ENCODE measurements at places on chromosomes 2 and 18. TPM values are rescaled to one million over a fixed set of nuclear protein-coding genes. Genes with fewer than 3 reads are reported as not detected.
A peak's percentile ranks its signal among the peaks of the same experiment; 100 is the strongest.

DNA sequence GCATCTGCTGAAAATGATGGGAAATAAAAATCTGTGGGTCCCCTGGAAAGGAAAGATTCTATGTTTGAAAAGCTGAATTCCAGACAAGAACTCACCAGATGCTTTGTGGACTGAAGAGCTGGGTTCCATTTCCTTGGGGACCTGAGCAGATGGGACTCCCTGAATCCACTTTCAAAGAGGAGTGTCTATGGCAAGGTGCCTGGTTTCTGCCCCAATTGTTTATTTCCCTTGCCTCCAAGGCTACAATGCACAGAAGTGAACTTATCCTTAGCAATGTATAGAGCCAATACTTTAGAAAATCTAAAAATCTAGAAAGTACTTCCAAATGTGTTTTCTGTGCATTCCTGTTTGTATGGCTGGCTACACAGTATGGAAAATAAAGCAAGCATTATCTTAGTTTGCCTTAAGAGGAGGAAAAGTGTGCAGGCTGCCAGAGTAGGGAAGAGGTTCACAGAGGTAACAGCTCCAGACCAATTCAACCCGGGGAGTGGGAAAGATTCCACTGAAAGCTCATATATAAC, 420.5 kb downstream of the NRXN1 start:
- no peaks in the 10 kb centered on the region for H3K27me3 ChIP-seq
- no peak for DNase-seq
- H3K4me3 ChIP-seq, result no peak overlapping the region
- no peak overlapping the region for H3K27ac ChIP-seq

DNA sequence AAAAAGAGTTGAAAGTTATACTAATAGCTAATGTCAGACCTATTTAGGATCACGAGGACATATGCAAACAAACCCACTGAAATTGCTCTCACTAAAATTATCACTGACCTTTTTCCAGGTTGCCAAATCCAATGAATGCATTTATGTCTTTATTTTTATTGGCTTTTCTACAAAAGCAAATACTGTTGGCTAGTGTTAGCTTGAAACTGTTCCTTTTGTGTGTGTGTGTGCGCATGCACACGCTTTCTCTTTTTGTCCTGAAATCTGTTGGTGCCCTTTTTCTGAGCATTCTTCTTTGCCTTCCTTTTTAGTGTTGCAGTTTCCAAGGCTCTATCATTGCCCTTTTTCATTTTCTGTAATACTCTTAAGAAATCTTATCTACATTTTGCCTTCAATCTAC, 1269.2 kb downstream of the LRP1B start:
- H3K27ac ChIP-seq, result no peak overlapping the region
- H3K4me1 ChIP-seq, result no peaks in the 10 kb centered on the region
- no peaks in the 10 kb centered on the region for H3K36me3 ChIP-seq
- H3K4me3 ChIP-seq, result no peak overlapping the region
- no peaks in the 10 kb centered on the region for H3K27me3 ChIP-seq
- no peak for DNase-seq

- no peaks in the 10 kb centered on the region for H3K4me1 ChIP-seq
- DNase-seq, result no peak
- no peak overlapping the region for H3K4me3 ChIP-seq
- no peaks in the 10 kb centered on the region for H3K27me3 ChIP-seq
Observed at GRCh38 chr2:144659731-144660275, 139.9 kb upstream of the ZEB2 start.

DNA sequence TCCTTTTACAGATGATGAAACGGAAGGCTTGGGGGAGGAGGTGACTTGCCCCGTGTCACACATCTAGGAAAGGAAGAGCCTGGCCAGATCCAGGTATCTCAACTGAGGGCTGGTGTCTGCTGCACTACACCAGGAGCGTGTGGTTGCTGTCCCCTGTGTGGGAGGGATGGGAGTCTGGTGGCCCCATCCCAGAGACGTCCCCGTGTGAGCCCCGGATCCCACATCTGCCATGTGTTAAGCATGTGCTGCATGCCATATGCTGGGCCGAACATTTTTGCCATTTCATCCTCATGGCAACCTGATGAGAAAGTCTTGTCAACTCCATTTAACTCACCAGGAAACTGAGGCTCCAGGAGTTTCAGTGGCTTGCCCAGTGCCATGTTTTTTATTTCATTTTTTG, 4.2 kb downstream of the GAREM2 start:
- no peak overlapping the region for H3K27ac ChIP-seq
- H3K36me3 ChIP-seq, result no peaks in the 10 kb centered on the region
- H3K4me3 ChIP-seq, result no peak overlapping the region
- DNase-seq, result no peak
- peaks cover 53% of the 10 kb centered on the region for H3K27me3 ChIP-seq
- peaks cover 6% of the 10 kb centered on the region for H3K4me1 ChIP-seq

DNA sequence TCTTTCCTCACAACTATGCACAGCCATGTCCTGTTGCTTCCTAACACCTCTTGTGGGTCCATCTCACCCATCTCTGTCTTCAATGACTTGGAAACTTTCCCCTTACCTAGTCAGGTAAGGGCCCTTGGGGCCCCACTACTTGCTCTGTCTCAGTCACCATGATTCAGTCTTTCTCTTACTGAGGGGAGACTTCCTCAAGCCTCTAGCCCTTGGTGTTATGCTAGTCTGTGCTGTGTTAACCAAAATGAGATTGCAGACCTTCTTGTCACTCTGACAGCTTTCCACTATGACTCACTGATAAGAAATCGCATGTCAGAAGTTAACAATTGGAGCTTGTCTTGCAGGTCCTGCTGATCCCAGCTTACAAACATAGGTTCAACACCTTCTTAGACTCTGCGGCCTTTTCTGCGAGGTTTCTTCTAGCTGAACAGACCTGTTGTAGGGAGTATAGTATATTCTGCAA, 65.3 kb downstream of the WDR75 start:
- no peaks in the 10 kb centered on the region for H3K27me3 ChIP-seq
- peak; percentile 35 for DNase-seq
- H3K27ac ChIP-seq, result no peak overlapping the region
- peaks cover 7% of the 10 kb centered on the region for H3K4me1 ChIP-seq

DNA sequence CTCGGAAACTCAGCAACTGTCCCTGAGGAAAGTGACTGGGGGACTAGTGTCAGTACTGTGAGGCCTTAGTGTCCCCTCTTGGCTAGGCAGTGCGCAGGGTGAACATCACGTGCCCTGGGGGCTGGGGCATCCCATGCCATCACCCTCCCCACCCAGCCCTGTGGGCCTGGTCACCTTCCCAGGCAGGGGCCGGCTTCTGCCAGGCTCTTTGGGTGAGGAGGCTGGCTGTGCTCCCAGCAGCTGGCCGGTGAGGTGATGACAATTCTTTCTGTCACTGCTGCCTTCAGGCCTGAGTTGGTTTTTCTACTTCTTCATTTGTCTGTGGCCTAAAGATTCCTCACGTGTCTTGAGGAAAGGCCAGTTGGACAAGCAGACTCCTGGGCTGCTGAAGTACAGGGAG, 180.8 kb downstream of the KLHL29 start:
- H3K36me3 ChIP-seq, result no peaks in the 10 kb centered on the region
- H3K4me3 ChIP-seq, result no peak overlapping the region
- H3K27me3 ChIP-seq, result no peaks in the 10 kb centered on the region
- H3K4me1 ChIP-seq, result peaks cover 7% of the 10 kb centered on the region

DNA sequence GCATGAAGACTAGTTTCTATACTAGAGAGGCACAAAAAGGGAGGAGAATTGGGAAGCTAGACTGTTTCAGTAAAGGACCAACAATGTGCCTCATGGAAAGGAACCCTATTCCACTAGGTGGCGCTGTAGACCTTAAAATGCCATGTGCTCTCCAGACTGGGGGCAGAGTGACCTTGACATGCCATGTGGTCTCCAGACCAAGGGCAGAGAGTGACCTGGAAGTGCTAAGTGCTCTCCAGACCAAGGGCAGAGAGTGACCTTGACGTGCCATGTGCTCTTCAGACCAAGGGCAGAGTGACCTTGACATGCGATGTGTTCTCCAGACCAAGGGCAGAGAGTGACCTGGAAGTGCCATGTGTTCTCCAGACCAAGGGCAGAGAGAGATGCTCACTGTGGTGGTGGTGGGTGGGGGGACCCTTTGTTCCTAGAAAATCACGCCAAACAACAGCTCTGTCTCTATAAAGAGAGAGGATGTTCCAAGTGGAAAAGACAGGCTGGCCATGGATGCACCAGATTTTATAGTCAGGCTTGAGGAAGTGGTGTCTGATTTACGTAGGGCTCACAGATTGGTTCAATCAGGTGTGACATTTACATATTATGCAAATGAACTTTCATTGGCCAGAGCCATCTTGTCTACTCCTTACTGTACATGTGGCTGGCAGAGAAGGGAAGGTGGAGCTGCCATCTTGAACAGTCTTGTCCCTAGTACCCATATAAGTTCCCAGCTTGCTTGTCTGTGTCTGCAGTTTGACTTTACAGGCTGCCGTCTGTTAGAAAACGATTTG, 344.0 kb upstream of the DDX18 start:
- no peaks in the 10 kb centered on the region for H3K36me3 ChIP-seq
- no peaks in the 10 kb centered on the region for H3K4me1 ChIP-seq
- H3K4me3 ChIP-seq, result no peak overlapping the region
- no peak for DNase-seq
- H3K27me3 ChIP-seq, result no peaks in the 10 kb centered on the region
- H3K27ac ChIP-seq, result no peak overlapping the region

- H3K4me1 ChIP-seq, result no peaks in the 10 kb centered on the region
- DNase-seq, result no peak
- H3K27ac ChIP-seq, result no peak overlapping the region
- H3K36me3 ChIP-seq, result no peaks in the 10 kb centered on the region
- no peak overlapping the region for H3K4me3 ChIP-seq
Observed at GRCh38 chr18:31710826-31711225, 26.4 kb upstream of the B4GALT6 start.

DNA sequence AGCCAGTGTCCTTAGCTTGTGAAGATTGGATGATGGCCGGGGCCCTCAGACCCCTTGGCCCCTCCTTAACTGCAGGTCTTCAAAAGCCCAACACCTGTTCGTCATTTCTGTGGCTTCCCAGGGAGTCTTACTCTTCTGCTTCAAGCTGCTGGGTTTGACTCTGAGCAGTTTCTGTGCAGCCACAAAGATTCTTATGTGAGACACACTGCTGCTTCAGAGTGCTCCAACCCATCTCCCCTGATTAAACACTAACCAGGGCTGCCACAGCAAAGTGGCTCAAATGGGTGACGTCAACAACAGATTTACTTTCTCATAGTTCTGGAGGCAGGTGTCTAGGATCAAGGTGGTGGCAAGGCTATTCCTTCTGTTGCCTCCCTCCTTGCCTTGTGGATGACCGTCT, 40.8 kb downstream of the TSN start:
- no peak overlapping the region for H3K4me3 ChIP-seq
- no peaks in the 10 kb centered on the region for H3K27me3 ChIP-seq
- no peak for DNase-seq
- H3K27ac ChIP-seq, result no peak overlapping the region
- H3K36me3 ChIP-seq, result no peaks in the 10 kb centered on the region
- H3K4me1 ChIP-seq, result no peaks in the 10 kb centered on the region

DNA sequence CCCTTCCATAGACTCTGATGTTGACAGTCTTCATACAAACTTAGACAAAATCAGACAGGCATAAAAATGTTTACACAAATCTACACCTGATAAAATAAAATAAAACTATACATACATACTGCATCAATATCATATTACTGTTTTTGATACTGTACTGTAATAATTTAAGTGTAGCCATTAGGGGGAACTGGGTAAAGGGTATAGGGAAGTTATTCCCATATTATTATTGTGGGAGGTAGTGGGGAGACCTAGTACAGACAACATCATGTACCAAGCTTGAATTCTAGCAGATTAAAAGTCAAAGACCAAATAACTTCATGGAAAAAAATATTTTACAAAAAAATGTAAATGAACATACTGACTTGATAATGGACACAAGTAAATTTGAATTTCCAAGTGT, 43.3 kb downstream of the PUM2 start:
- H3K4me1 ChIP-seq, result peaks cover 7% of the 10 kb centered on the region
- peaks cover 44% of the 10 kb centered on the region for H3K36me3 ChIP-seq
- no peak for DNase-seq
- no peaks in the 10 kb centered on the region for H3K27me3 ChIP-seq
- no peak overlapping the region for H3K4me3 ChIP-seq

Gene MARCO
- not detected for total RNA-seq

Gene ANKRD30B
- total RNA-seq, result not detected

Gene TWIST2
- total RNA-seq, result not detected

Gene TUBA3E
- total RNA-seq, result not detected

Gene GREB1L
- 5.2 TPM for total RNA-seq

Gene TACR1
- not detected for total RNA-seq

Gene LCT
- not detected for total RNA-seq

Gene SPATA3
- not detected for total RNA-seq

Gene PLEKHM3
- total RNA-seq, result 7.7 TPM
